Tibial nerve (tissue), 4 donors: ENCODE measurements at places on chromosomes 13 and 19. TPM values are rescaled to one million over a fixed set of nuclear protein-coding genes. Genes with fewer than 3 reads are reported as not detected.

The RASIP1 gene
- 23.3 TPM for total RNA-seq

- no peaks in the 10 kb centered on the region for H3K36me3 ChIP-seq
- DNase-seq = no peak
- no peaks in the 10 kb centered on the region for H3K27me3 ChIP-seq
- H3K27ac ChIP-seq = no peak overlapping the region
- peak overlapping the region; percentile 85 for H3K4me3 ChIP-seq
These were observed 904 bp upstream of the ARHGAP33 start for GRCh38 chr19:35774274-35775045.

The MBD3L3 gene
- not detected for total RNA-seq

- H3K27me3 ChIP-seq = peaks cover 17% of the 10 kb centered on the region
- H3K27ac ChIP-seq = peak overlapping the region; percentile 67
- peak overlapping the region; percentile 23 for H3K4me3 ChIP-seq
- no peaks in the 10 kb centered on the region for H3K36me3 ChIP-seq
These were observed 108.8 kb downstream of the KCTD15 start for GRCh38 chr19:33905473-33905936.

The TEX29 gene
- not detected for total RNA-seq

GRCh38 chr13:33138441-33138840, 122.2 kb downstream of the KL start:
- peaks cover 68% of the 10 kb centered on the region for H3K4me1 ChIP-seq
- H3K27ac ChIP-seq = peak overlapping the region; percentile 69
- H3K36me3 ChIP-seq = no peaks in the 10 kb centered on the region
- H3K27me3 ChIP-seq = no peaks in the 10 kb centered on the region
- DNase-seq = no peak

The C19orf73 gene
- total RNA-seq = not detected

DNA sequence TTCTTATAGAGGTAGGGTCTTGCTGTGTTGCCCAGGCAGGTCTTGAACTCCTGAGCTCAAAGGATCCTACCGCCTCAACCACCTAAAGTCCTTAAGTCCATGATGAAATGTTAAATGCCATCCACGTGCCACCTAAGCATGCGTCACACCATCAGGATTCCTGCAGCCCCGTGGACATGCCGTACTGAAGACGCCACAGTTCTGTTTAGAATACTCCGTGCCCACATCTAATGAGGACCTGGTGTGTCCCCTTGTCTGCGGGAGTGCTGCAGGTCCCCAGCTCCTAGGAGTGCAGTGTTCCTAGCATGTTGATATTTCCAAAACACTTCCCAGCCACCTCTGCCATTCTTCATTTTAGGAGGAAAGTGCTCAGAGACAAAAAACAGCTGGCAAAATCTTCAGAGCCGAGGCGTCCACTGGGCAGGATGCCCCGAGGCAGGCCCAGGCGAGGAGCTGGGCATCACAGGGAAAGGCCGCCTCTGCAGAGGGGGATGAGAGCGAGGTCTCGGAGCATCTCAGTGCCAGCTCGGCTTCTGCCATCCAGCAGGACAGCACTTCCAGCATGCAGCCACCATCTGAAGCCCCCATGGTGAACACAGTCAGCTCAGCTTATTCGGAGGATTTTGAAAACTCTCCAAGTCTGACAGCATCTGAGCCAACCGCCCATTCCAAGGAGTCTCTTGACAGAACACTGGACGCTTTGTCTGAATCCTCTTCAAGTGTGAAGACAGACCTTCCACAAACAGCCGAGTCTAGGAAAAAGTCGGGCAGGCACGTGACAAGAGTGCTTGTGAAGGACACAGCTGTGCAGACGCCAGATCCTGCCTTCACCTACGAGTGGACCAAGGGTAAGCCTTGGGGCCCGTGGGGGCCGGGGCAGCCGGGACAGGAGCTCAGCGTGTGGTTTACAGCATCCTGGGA, 13.2 kb downstream of the C19orf44 start:
- DNase-seq = peak; percentile 71
- no peaks in the 10 kb centered on the region for H3K27me3 ChIP-seq
- H3K4me1 ChIP-seq = no peaks in the 10 kb centered on the region
- no peaks in the 10 kb centered on the region for H3K36me3 ChIP-seq
- H3K4me3 ChIP-seq = peak overlapping the region; percentile 0
- peak overlapping the region; percentile 83 for H3K27ac ChIP-seq

GRCh38 chr19:2427429-2428320, at the start of gene TIMM13:
TSS of gene TIMM13 (minus strand) at chr19:2427586. CDS start at chr19:2427533, 53 bp downstream.
- H3K4me3 ChIP-seq = peak within 1 kb of the TSS; percentile 84
- H3K4me1 ChIP-seq = peaks cover 38% of the 10 kb centered on the region
- H3K27me3 ChIP-seq = no peaks in the 10 kb centered on the region
- H3K36me3 ChIP-seq = no peaks in the 10 kb centered on the region
- peak within 1 kb of the TSS; percentile 99 for H3K27ac ChIP-seq
- peak; percentile 95 for DNase-seq

DNA sequence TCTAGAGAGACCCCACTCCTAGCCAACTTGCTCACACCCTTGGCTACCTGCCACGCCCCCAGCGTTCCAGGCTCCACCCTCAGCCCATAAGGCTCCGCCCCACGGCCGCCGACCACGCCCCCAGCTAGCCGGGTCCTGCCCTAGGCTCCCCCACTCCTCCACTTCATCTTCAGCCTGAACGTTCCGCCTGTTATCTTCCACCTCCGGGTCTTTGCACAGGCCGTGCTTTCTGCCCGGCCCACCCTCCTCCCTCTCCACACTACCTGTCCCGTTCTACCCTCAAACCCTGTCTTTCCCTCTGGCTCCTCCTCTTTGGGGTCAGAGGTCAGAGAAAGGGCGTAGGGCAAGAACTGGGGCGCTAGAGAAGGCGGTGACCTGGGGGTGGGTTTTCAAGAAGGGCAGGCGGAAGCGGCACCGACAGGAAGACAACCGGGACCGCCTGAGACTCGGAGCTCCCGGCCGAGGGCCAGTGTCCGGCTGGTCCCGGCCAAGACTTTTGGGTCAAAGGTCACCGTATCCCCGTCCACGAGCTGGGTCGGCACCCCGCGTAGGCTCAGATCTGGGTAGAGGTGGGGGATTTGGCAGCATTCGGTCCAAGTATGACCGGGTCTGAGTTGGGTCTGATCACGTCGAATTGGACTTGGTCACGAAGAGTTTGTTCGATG, 2.2 kb downstream of the PDE4C start:
- no peaks in the 10 kb centered on the region for H3K27me3 ChIP-seq

- H3K36me3 ChIP-seq = no peaks in the 10 kb centered on the region
- no peak overlapping the region for H3K27ac ChIP-seq
- H3K4me1 ChIP-seq = no peaks in the 10 kb centered on the region
- no peak overlapping the region for H3K4me3 ChIP-seq
- no peak for DNase-seq
- no peaks in the 10 kb centered on the region for H3K27me3 ChIP-seq
These were observed 369.5 kb downstream of the KCNRG start for GRCh38 chr13:50384724-50385123.

DNA sequence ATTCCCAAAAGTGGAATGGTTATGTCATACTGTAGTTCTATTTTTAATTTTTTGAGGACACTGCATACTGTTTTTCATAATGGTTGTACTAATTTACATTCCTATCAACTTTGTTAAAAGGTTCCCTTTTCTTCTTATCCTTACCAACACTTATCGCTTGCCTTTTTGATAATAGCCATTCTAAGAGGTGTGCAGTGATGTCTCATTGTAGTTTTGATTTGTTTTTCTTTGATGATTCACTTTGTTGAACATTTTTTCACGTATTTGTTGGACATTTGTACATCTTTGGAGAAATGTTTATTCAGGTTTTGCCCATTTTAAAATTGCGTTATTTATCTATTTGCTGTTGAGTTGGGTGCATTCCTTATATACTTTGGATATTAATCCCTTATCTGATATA, 188.8 kb upstream of the SPRY2 start:
- H3K4me1 ChIP-seq = no peaks in the 10 kb centered on the region
- no peaks in the 10 kb centered on the region for H3K36me3 ChIP-seq
- no peaks in the 10 kb centered on the region for H3K27me3 ChIP-seq
- DNase-seq = no peak
- no peak overlapping the region for H3K4me3 ChIP-seq
- H3K27ac ChIP-seq = no peak overlapping the region
